ENCODE measurements at places on chromosomes 16 and 17. TPM values are rescaled to one million over a fixed set of nuclear protein-coding genes. Genes with fewer than 3 reads are reported as not detected.

- DNase-seq = no peak
Measured at GRCh38 chr17:44778656-44779210, 19.9 kb downstream of the ADAM11 start.

DNA sequence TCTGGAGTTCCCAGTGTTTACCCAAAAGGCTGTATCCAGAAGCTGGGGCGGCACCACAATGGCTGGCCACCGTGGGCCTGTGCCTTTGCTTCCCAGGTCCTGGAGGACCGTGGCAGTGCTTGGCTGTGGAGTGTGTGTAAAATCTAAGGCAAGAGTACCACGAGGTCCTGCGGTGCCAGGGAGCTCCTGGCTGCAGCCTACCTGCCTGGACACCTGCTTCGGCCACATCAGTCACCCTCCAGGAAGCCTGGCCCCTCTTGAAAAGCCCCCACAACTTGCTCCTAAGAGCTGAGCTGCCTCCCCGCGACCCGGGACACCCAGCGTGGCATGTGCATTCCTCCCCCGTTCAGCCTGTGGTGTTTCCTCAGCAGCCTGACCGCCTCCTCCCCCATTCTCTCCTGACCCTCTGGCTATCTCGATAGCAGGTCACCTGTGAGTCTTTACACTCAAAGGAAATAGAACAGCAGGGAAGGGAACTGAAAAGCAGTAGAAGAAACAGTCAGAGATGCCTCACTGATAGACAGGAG lies 7.9 kb downstream of the TIMM22 start:
- DNase-seq = no peak

The CPNE7 gene
- total RNA-seq = 19.7 TPM

DNA sequence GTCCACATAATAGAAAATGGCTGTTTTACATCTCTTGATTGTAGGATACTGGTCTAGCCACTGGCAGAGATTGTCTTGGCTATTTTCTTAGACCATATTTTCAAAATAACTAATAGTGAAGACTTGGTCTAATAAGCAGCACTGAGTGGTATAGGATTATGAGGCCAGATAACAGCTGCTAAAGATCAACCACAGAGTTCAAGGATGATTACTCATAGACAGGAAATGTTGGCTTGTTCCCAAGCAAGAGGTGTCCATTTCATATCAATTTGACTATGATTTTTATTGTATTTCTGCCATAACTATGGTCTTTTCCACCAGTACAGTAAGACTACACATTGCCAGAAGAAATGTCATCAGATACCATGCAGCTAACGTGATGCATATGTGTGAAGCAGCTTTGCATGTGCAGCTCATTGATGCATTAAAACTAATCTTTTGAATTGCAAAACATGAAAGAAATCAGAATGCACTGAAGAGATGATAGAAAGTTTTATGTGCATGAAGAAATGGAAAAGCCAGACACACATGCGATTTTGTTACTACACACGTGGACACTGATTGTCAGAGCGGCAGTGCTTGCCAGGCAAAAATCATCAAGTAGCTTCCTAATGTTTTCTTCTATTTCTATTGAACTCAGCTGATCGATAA lies 693.3 kb downstream of the CDH11 start:
- no peak for DNase-seq

The CCL1 gene
- not detected for total RNA-seq

DNA sequence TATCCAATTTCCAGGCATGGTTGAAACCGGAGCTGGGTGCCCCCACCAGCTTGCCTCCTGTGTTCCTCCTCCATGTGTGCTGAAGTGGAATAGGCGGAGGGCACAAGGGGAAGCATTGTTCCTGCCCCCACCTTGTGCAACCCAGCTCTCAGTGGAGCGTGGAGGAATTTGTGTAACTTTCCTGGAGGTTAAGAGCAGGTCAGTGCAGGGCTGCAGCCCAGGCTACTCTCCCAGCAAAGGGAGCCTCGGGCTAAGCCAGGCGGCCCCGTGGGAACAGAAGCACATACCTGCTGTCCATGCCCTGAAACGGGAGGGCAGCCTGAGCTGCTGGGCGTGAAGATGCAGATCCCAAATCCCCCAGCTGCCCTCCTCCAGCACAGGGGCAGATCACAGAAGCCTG lies 158.8 kb upstream of the LHX1 start:
- DNase-seq = no peak

- peak; percentile 7 for DNase-seq
Measured at GRCh38 chr16:26623442-26623841, 443.3 kb upstream of the C16orf82 start.

DNA sequence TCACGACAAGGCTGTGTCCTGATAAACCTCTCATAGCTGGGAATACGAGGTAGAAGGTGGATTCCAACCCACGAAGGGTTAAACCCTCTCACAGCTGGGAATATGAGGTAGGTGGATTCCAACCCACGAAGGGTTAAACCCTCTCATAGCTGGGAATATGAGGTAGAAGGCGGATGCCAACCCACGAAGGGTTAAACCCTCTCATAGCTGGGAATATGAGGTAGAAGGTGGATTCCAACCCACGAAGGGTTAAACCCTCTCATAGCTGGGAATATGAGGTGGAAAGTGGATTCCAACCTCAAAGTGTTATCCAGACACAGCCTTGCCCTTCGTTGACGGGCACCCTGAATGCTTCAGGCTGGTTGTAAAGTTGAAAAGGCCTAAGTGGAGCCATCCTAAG lies 31.0 kb downstream of the AXIN1 start:
- no peak for DNase-seq

The PYY gene
- not detected for total RNA-seq

DNA sequence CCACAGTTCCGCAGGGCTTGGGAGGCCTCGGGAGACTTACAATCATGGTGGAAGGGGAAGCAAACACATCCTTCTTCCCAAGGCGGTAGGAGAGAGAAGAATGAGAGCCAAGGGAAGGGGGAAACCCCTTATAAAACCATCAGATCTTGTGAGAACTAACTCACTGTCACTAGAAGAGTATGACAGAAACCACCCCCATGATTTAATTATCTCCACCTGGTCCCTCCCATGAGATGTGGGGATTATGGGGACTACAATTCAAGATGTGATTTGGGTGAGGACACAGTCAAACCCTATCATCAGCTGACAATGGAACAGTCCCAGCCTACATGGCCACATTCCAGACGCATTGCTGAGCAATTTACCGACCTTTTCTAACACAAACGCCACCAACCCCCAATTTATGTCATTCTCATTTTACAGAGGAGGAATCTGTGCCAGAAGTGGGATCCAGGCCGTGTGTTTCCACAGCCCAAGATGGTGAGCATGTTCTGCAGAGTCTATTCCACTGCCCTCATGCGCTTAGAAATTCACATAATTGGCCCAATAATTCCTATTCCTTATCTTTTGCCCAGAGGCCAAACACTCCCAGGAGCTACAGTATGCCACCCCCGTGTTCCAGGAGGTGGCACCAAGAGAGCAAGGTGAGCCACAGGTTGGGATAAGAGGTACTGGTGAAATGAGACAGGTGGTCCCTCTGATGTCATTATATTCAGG lies 17.3 kb downstream of the MILR1 start:
- DNase-seq = no peak

The FBXO39 gene
- not detected for total RNA-seq

GRCh38 chr17:29461483-29462206 lies 71.5 kb downstream of the TAOK1 start:
- no peak for DNase-seq
